ENCODE measurements at places on chromosomes 12 and 14. TPM values are rescaled to one million over a fixed set of nuclear protein-coding genes. Genes with fewer than 3 reads are reported as not detected.
A peak's percentile ranks its signal among the peaks of the same experiment; 100 is the strongest.

GRCh38 chr12:112906712-112907414 lies at the start of gene OAS1:
OAS1 (plus strand) TSS chr12:112906962; CDS start chr12:112907040, 78 bp downstream.
- DNase-seq, result peak; percentile 84

The POU6F1 gene
- total RNA-seq, result 4.6 TPM

The TSHR gene
- 0.31 TPM for total RNA-seq

The DYRK2 gene
- 35.6 TPM for total RNA-seq

DNA sequence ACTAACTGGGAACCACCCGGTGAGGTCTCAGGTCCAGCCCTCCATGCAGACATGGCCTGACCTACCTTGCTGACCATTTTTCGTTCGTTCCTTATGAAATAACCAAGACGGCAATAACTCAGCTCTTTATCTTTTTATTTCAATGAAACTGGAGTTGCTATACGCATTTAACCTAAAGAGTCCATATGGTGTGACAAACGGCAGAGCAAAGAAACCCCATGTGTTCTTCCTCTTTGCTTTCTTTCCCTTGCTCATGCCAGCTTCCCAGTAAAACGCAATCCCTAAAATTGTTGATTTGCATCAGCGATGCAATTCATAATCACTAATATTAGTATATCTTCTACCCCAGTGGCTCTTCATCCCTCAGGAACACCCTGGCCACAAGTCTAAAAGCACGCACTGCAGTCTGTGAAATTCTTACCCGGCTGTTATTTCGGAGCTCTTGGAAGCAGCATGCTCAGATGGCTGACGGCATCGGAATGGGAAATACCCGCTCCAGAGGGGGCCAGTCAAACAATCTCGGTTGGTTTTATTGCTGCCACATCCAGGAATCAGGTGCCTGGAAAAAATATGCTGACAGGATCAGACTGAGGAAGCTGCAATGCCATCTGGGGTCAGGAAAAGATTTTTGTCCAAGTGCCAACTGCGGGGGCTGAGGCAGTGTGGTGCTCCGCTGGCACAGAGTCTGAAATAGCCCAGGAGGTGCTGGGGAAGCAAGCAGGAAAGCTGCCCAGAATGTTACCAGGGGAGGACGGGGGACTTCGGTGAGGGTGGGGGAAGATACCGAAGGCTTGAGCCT lies 28.2 kb upstream of the KCNA1 start:
- peak; percentile 22 for DNase-seq

DNA sequence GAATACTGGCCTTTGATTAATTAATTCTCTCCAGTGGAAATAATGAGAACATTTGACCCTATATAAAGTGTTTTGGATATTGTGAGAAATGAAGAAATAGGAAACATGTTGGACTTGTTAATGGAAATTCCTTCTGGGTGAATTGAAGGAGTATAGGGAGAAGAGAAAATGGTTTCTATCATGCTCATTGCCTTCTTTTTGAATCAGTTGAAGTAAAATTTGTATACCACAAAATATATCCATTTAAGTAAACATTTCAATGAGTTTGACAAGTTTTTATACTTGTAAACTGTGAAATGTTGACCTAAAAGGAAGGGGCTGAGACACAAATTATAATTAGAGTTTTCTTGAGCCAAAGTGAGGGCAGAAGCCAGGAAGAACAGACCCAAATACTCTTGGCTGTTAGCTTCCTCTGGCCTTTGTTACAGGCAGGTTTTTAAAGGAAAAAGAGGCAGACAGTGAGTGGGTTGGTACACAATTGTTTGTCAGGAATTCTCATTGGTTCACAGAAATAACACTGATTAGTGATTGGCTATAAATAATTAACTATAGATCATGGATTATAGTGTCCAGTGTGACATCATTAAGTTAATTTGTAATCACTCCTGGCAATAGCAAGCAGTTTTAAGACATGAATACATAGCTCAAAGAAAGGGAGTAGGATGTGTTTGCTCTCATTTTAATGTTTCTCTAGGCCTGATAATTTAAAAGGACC lies 826 bp downstream of the ZNF705A start:
- no peak for DNase-seq
